ENCODE measurements at places on chromosomes 16 and 17.

DNA sequence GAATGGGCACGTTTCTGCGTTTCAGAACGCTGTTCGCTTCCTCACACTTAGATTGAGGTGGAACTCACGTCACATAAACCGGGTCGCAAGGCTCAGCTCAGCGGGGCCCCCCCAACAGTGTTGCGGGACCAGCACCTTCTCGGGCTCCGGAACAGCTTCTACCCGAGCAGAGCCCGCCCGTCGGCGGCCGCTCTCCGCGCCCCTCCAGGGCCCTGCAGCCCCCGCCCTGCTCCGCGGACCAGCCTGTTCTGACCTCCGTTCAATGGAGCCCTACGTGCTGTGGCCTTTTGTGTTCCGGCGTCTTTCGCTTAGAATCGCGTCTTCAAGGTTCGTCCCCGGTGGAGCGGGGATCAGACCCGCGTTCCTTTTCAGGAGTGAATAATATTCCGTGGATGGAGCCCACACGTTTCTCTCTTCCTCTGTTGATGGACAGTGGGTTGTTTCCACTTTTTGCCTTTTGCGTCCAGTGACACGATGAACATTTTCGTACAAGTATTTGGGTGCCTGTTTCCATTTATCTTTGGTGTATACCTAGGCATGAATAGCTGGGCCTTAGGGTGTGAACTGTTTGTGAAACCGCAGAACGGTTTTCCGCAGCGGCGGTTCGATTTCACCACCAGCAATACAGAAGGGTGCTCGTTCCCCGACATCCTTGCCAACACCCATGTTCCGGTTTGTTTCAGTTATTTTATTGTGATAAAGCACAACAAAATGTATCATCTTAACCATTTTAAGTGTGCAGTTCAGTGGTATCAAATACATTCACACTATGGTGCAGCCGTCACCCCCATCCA, 2.3 kb upstream of the SLC22A31 start:
- no peak for DNase-seq

DNA sequence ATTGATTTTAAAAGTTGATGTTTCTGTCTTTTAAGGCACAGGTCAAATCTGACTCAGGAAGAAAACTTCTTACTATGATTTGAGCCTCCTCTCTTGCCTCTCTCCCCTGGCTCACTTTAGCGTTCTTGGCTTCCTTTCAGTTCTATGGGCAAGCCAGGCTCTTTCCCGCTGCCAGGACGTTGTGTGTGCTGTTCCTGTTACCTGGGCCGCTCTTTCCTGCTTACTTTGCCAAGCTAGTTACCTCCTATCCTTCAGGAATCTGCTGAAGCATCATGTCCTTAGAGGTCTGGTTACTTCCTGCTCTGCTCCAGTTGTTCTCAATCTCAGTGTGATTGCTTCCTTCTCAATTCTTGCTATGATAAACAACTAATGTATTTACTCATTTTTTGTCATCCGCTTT, 1108.5 kb upstream of the EEF2KMT start:
- no peak for DNase-seq

- DNase-seq = no peak
Measured at GRCh38 chr17:59493867-59494266, 71.5 kb upstream of the DHX40 start.

- no peak for DNase-seq
Measured at GRCh38 chr17:55289106-55289446, 24.3 kb downstream of the HLF start.

DNA sequence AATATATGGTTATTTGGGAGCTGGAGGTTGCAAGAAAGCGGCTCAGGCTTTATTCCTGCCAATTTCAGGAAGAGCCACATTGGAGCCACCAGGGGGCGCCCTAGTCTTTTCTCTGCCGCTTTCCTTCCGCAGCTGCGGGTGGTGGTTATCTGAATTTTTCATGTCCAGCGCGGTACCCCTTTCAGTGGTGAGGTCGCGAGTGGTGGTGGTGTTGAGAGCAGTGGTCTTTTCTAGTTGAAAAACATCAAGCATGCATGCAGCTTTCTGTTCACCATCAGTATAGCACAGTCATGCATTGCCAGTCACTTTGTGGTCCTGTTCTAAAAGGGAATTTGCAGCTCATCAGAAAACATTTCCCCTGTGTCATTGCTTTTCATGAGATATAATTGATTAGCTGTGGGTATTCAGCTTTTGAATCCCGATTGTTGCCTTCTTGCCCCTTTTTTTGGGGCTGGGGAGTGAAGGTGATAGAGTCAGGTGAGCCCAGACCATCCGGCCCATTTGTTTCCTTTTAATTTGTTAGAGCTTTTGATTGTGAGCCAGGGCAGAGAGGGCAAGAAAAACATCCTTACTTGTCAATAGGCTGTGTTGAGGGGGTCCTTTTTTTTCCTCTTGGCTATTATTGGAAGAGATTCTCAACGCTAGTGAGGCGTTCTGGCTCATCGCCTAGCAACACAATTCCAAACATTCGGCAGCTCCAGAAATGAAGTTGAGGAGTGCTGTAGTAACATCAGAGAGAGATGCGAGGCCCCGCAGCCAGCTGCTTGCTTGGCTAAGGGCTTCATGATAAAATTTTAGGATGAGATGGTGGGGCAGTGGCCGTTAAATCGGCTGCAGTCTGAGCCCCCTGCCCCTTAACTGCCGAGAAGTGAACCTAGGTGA, 119.0 kb downstream of the SNX29 start:
- no peak for DNase-seq

DNA sequence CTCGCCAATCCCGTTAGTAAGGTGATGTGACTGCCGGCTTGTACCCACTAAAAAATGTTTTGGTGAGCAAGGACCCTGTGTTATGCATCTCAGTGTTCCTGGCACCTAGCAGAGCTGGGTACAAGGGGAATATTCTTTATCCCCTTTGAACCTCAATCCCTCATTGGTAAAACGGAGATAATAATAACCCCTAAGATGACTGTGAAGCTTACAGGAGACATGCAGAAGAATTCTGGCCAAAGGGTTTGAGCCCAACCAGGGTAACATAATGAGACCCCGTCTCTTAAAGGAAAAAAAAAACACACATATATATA, 896 bp downstream of the GGA2 start:
- no peak for DNase-seq

DNA sequence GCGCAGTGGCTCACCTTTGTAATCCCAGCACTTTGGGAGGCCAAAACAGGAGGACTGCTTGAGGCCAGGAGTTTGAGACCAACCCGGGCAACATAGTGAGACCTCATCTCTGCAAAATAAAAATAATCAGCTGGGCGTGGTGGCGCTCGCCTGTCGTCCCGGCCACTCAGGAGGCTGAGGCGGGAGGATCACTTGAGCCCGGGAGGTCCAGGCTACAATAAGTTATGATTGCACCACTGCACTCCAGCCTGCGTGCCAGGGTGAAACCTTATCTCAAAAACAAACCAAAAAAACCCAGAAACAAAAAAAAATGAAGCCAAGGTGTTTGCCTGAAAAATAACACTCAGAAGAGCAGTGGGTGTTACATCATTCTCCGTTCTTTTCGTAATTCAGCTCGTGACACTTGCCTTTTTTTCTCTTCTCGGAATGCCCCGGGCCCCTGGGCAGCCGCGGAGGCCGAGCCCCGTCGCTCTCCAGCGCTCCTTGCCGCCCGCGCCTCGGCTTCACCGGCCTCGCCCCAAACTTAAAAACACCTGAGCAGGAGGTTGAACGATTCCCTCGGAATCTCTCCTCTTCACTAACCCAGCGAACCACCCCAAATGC, 17.0 kb downstream of the PRCD start:
- DNase-seq = no peak

DNA sequence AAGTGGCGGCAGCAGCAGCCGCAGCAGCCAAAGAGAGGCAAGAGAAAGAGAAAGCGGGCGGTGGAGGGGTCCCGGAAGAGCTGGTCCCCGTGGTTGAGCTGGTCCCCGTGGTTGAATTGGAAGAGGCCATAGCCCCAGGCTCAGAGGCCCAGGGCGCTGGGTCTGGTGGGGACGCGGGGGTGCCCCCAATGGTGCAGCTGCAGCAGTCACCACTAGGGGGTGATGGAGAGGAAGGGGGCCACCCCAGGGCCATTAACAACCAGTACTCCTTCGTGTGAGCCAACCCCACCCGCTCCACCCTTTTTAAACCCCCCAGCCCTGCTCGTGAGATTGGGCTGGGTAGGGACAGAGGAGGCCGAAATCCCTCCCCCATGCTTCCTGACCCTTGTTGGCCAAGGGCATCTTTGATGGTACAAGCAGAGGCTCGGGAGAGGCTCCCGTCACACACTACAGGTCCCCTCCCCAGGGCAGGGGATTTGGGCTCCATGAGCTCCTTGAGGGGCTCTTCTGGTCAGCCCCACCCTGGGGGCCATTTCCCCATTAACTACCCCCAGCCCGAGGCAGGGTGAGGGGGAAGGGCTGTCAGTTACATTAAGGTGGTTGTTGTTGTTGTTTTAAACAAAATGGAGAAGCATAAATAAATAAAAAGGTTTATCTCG, 4.6 kb upstream of the ATP2A1 start:
- no peak for DNase-seq

- DNase-seq = no peak
Measured at GRCh38 chr17:50053654-50053960, 2.3 kb upstream of the ITGA3 start.

DNA sequence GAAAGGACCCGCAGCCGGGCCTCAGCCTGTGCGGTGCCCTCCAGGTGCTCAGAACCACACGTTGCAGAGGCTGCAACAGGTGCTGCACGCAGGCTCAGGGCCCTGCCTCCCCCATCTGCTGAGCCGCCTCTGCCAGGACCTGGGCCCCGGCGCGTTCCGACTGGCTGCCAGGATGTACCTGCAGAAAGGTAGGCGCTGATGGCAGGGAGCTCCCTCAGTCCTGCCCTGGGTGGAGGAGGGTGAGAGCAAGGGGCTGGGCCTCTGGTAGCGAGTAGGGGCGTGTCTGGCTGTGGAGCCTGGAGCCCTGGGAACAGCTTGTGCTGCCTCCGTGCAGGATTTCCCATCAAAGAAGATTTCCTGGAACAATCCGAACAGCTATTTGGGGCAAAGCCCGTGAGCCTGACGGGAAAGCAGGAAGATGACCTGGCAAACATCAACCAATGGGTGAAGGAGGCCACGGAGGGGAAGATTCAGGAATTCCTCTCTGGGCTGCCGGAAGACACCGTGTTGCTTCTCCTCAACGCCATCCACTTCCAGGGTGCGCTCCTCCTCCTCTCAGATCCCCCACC, 4.4 kb downstream of the SERPINF2 start:
- DNase-seq = no peak

DNA sequence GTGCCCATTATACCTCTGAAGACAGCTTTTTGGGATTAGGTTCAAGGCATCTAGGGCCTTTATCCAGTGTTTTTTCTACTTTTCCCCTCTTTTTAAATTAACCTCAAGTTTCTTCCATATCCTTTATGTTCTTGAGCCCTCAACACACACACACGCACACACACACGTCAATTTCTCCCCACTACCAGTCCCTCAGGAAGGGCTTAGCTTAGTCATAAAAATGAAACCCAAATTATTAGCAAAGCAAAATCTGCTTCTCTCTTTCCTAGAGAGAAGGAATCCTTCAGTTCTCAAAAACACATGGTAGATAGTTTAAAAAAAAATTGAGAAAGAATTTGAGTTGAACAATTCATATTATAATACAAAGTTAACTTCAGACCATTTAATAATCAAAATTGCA, 401.1 kb downstream of the XYLT1 start:
- DNase-seq = no peak

DNA sequence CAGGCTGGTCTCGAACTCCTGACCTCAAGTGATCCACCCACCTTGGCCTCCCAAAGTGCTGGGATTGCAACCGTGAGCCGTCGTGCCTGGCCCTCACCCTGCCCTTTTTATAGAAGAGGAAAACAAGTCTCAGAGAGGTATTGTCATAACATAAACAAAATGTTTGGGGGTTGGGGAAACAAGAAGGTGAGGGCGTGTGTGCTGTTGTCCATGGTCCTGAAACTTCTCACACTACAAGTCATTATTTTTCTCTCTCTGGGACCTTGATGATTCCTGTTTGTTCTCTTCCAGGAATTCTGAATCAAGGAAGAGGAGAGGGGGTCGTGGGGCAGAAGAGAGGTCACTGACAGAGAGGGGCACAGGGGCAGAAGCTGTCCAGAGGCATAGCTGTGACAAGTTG, 160.2 kb upstream of the LHX1 start:
- no peak for DNase-seq

DNA sequence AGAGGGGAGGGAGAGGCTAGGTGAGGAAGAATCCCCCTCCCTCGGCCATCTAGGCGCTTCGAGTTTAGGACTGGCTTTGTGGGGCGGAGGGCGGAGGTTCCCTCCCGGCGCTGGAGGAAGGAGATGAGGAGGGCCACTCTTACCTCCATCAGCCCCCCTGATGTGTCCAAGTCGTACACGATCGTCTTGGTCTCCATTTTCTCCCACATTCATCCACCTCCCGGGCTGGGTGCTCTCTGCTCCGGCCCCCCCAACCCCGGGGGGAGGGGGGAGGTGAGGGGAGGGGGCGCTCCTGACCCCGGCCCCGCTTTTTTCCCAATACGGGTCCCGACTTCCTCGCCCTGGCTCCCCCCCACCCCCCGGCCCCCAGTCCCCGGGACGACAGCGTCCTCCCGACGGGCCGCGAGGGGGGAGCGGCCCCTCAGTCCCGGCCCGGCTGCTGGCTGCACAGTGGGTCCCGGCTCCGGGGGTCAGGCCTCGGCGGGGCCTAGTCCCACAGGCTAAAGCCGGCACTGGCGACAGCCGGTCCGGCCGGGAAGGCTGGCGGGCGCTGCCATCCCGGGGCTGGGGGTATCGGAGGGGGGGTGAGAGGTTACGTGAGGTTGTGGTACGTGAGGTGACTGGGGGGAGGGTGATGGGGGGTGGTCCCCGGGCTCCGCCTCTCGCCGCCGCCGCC, 428 bp downstream of the PHF12 start:
- DNase-seq = no peak

GRCh38 chr16:89653656-89654295, 3.7 kb downstream of the CHMP1A start:
- DNase-seq = no peak

GRCh38 chr16:74439685-74440084, 18.4 kb upstream of the CLEC18B start:
- no peak for DNase-seq

DNA sequence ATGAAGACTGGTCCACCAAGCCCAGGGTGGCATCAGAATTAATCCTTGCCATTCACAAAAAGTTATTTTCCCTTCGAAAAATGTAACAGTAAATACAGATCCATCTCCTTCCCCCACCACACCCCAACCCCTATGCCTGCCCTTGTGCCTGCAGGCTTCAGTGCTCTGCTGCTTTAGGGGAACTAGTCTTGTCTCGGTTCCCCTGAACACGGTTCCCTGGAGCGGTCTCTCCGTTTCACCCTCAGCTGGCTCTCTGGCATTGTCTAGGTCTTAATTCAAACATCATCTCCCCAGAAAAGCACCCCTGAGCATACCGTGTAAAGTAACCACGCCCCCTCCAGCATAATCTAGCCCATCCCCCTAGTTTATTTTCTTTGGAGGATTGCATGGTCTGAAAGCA, 25.8 kb downstream of the EMP2 start:
- no peak for DNase-seq

All from right renal cortex interstitium (tissue), 3 donors.